ENCODE measurements at places on chromosomes 1 and 21.

- no peak for DNase-seq
Measured at GRCh38 chr1:151711044-151711800, 5.4 kb downstream of the CELF3 start.

DNA sequence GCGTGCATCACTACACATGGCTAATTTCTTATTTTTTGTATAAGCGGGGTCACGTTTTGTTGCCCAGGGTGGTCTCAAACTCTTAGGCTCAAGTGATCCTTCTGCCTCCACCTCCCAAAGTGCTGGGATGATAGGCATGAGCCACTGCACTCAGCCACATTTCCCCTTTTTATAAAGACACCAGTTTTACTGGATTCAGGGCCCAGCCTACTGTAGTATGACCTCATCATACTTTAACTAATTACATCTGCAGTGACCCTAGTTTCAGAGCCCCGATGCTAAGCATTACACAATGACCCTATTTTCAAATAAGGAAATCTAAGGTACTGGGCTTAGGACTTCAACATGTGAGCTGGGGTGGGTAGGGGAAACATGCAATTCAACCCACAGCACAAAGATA, 31.8 kb upstream of the ENAH start:
- no peak for DNase-seq

DNA sequence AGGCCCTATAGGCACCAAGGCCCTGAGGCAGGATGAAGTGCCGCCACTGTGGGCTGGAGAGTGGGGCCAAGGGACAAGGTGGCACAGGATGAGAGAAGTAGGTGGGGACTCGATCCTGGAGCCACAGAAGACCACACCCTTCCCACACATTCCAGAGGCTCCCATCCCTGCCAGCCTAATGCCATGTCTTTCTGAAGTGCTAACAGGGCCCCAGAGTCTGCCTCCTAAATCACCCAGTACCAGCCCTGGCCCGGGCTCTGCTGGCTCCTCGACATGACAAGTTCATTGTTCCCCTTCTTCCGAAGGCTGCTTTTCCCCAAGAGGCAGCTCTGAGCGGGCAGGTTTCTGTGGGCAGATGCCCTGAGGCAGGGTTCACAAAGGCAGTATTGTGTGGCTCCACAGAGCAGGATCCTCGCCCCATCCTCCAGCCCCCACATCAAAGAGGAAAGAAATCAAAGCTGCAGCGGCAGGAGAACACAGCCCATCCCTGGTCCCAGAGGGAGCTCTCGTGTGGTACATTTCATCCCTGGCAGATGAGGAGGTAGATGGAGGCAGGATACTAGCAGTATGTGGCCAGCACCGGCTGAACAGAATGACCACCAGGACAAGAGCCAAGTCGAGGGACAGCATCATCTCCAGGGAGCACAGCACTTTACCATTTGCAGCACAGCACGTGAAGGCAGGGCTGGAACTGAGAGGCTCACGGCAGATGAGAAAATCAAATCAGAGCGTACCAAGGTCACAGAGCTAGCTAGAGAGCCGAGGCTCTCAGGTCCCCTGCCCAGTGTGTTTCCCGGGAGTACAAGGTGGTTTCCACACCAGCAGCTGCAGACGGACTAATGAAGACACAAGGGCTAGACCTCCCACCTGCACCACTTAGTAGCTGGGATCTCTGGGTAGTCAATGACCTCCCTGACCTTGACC, 64.8 kb downstream of the SYF2 start:
- DNase-seq: no peak

DNA sequence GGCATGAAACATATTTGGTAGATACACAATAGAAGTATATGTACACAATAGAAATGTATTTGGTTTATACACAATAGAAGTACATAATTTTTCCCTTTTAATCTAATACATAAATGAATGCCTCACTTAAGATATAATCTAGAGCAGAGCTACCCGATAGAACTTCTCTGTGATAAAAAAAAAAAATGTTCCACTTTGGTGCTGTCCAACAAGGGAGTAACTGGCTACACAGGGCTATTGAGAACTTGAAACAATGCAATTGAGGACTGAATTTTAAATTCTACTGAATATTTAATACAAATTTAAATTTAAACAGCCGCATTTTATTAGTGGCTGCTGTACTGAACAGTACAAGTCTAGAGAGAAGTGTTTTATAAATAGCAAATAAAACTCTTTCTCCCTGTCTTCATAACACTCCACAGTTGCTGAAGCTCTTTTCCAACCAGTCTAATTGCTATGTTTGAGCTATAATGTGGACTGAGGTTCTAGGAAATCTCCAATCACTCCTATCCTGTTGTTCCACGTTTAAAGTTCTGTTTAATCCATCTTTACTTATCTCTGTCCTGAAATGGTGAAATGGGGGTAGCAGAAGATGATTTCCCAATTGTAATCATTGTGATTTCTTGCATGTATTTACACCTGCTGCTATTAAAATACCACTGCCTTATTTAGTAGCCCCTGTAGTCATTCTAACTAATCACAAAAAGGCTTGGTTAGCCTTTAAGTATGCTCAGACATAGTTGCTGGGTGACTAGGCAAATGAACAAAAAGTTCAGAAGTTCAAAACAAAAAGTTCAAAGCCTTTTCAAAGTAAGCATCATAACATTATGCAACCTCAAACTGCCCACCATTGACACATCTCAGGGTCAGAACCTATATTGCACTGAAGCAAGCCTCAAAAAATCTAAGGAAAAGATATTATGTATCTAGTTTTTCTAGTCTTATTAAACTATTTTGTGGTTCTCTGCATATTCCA, 192.3 kb upstream of the C1orf87 start:
- DNase-seq: peak; percentile 37

GRCh38 chr1:46001081-46001785, 131.2 kb downstream of the PIK3R3 start:
- no peak for DNase-seq

GRCh38 chr1:189216886-189217285, 1260.8 kb downstream of the BRINP3 start:
- no peak for DNase-seq

DNA sequence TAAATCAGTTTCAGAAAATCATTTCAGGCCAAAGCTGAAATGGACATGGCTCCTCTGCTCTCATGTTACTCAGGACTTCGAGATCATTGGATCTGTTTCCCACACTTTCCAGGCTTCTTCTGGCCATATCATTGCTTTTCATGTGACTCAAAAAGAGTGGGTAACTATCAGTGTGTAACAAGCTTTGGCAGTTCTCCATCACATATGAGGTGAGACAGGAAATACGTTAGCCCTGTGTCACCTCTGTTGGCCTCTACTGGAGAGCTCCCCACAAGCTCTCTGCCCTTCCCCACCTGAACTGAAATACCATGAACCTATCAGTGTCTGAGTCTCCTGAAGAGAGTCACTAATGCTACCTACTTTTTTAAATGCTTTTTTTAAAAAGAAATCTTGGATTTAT, 128.2 kb downstream of the LBR start:
- DNase-seq: no peak

GRCh38 chr21:45637883-45638282, 5.6 kb upstream of the PCBP3 start:
- DNase-seq: no peak

- no peak for DNase-seq
Measured at GRCh38 chr1:64960731-64961130, 5.6 kb downstream of the JAK1 start.

DNA sequence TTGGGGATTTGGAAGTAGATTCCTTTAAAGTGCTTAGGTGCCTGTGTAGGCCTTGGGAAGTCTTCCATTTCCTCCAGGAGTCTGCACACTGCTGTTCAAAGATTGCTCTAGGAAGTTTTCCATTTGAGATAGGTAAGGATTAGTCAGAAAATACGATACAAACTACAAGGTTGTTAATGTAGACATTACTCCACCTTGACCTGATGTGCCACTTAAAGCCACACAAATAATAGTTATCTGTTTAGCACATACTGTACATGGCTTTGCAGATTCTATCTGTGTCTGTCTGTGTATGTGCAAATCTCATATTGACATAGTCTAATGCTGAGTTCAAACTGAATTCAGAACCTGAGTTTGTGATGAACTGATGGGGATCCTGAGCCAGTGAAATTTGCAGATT, 118.4 kb downstream of the RHOU start:
- DNase-seq: no peak

GRCh38 chr1:8070381-8070811, 44.3 kb upstream of the ERRFI1 start:
- DNase-seq: no peak

- no peak for DNase-seq
Measured at GRCh38 chr21:26515257-26515656, 57.8 kb downstream of the CYYR1 start.

DNA sequence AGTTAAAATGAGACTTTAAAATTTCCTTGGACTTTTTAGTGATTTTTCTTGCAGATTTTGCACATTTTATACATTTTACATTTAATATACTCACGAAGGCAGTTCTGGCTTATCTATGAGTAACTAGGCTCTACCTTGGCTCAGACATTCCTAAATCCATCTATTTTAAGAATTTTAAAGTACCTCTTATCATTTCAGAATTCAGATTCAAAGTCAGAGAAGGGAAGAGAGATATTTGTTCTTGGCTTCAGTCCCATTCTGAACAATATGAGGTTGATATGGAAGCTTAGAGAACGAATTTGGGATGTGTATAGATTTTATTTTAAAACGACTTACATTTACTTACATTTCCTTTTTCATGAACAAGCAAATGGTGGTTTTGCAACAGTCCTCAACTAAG, 230.2 kb downstream of the LMO4 start:
- DNase-seq: no peak

DNA sequence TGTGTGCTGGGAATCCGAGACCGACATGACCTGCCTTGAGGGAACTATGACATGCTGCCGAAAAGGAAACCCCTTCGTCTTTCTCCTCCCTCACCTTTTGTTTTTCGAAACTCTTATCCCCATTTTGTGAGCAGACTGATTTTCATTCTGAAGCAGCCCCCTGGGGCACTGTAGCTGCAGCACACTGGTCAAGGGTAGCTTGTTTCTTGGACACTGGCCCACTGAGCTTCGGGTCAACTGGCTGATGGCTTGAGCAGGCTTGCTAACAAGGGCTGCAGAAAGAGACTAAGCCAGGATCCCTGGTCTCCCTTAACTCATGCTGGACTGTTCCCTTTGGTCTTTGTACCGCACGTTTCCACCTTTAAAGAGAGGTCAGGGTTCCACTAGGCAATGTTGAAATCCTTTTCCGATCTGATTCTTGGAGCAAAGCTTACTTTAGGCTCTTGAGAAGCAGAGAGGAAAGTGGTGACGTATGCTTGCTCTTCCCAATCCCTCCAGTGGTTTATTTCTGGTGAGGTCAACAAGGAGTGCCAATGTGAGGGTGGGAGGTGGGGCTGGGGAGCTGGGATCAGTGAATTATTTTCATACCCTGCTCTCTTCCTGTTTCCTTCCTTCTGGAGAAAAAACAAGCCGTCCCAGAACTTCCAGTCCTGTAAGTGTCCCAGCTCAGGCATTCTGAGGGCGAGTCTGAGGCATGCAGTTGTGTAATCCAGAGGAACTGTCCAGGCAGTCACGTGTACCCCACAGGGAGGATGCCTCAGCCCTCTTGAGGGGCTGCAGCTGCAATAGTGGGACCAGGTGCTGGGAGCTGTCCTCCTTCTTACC, 7.6 kb downstream of the CYP4B1 start:
- no peak for DNase-seq

GRCh38 chr21:32044205-32045180, 171.7 kb downstream of the HUNK start:
- no peak for DNase-seq

- DNase-seq: no peak
Measured at GRCh38 chr1:1594602-1595260, 5.2 kb downstream of the FNDC10 start.

DNA sequence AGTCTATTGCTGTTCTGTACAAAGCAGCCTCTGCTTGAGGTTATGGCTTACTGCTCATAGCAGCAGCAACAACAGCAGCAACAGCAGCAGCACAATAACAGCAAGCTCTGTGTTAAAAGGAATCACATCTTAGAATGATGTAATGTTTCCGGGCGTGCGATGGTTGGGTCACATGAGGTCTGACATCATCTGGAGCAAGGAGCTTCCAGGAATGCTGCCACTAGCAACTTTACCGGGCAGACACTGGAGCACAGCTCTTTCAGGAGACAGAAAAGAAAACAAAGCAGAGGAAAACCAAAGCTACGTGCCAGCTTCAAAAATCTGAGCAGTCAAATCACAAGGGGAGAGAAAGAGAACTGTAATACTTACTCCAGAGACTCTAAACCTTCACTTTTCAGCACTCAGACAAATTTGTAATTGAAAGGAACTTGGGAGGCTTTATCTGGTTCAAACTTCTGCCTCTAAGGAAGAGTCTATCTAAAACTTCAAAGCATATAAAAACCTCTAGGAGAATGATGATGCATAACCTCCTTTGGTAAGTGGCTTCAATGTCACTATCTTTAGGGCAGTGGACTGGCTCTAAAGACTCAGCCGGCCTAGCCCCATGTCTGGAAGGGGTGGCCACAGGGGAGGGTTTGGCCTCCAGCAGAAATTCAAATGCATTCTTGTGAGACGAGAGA, 28.3 kb upstream of the RAB3GAP2 start:
- peak; percentile 92 for DNase-seq

DNA sequence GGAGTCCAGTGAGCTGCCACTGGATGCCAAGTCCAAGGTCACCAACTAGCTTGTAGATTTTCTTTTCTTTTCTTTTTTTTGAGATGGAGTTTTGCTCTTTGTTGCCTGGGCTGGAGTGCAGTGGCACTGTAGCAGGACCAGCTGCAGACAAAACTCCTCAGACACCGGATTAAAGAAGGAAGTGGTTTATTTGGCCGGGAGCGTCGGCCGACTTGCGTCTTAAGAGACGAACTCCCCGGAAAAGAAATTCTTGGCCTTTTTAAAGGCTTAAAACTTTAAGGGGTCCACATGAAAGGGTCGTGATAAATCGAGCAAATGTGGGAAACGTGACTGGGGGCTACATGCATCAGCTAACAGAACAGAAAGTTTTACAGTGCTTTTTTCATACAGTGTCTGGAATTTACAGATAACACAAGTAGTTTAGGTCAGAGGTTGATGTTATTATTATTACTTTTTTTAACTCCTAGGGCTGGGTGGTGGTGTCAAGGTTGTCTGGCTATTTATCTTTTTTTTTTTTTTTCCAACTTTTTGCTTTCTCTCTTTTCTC, 36.4 kb upstream of the CFAP126 start:
- DNase-seq: no peak

GRCh38 chr21:33355355-33355754, 30.6 kb downstream of the IFNAR1 start:
- no peak for DNase-seq
